ELR (cell line): ENCODE measurements at places on chromosomes 4 and X.

DNA sequence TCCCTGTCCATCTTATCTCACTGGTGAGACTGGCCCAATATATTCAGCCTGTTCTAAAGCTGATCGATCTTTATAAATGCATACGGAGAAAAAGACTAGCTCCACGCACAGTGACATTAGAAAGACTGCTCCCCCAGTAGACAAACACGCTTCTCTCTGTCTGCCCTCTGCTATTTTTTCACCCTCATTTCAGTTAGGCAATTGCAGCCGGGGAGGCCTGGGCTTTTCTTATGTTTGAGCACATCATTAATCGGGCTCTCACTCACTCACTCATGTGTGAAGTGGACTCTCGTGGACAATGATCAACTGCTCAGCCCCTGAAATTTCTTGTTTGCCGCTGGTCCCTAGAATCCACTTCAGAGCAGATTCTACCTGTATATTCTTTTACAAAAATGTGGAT, 824.7 kb upstream of the TENM3 start:
- DNase-seq, result no peak

- no peak for DNase-seq
These were observed 21.9 kb downstream of the APOO start for GRCh38 chrX:23885803-23886202.

GRCh38 chrX:85698921-85699320, 319.5 kb upstream of the POF1B start:
- DNase-seq, result no peak

- DNase-seq, result peak; percentile 72
These were observed 55.8 kb downstream of the EMCN start for GRCh38 chr4:100461807-100462605.

DNA sequence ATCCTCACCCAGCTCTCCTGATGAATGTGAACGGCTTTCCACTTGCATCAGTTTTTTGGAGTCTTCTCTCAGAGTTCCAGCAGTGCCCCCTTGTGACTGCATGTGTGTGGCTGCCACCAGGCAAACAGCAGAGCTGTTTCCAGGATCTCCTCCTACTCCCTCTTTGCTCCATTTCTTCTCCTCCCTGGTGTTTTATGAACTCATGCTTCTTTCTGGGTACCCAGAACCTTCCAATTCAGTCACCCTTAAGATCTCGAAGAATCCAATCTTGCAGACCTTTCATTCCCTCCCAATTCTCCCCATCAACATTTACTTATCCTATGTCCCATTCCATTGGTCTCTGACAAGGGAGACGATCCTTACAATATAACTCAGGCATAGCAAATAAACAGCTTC, 6.8 kb upstream of the TCEANC start:
- DNase-seq, result peak; percentile 54
